ENCODE measurements at places on chromosomes 11 and 22. TPM values are rescaled to one million over a fixed set of nuclear protein-coding genes. Genes with fewer than 3 reads are reported as not detected.

DNA sequence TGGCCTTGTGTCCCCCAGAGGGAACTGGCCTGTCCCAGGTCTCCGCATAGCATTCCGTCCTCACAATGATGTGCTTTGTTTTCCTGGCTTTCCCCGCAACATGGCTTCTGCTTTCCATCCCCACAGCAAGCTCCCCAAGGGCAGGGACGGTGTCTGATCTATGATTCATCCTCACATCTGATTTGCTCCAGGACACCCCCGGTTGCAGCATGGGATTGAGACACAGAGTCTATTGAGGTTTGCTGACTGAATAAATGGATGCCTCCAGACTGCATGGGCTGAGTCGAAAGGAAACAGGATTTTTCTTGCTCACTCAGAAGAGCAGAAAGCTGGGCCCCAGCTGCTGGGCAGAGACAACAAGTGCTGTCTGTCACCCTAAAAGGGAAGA lies 40.2 kb downstream of the LMO1 start:
- DNase-seq: no peak

DNA sequence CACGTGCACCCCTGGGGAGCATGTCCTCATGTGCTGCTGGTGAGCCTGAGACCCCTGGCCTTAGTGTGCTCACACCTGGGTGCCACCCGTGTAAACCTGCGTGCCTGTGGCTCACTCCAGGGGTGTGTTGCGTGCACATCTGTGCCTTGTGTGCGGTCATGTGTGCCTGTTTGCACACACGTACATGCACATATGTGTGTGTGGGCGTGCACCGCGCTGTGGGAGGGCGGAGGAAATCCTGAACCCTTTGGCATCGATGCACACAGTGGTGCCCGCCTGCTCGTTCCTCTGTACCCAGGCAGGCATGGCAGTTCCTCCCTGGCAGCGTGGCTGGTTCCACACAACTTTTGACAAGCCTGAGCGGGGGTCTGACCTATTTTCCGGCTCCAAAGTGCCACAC lies 1181.9 kb downstream of the BRD1 start:
- DNase-seq: no peak

DNA sequence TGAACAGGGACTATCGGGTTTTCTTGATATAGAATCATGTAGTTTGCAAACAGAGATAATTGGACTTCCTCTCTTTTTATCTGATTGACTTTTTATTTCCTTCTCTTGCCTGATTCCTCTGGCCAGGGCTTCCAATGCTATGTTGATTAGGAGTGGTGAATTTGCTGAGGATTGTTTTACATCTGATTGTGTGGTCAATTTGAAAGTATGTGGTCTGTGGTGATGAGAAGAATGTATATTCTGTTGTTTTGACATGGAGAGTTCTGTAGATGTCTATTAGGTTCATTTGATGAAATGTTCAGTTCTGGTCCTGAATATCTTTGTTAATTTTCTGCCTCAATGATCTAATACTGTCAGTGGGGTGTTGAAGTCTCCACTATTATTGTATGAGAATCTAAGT lies 713.2 kb upstream of the CCDC179 start:
- DNase-seq: no peak

DNA sequence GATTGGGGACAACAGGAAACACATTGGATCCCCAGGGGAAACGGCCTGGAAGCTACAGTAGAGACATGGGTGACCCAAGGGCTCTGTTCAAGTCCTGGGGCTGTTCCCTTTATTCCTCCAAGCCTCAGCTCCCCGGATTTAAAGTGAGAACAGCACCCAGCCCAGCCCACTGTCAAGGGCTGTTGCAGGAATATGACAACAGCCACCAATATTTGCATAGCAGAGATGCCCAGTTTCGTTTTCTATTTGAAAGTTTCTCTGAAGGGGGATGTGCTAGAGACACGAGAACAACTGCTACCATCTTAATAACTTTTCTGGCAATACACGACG lies 81.1 kb upstream of the WNT7B start:
- DNase-seq: peak; percentile 58

GRCh38 chr22:36510966-36511881 lies 4.4 kb upstream of the FOXRED2 start:
- peak; percentile 62 for DNase-seq

- DNase-seq: no peak
These were observed 209.2 kb upstream of the SEZ6L start for GRCh38 chr22:25959818-25960774.

DNA sequence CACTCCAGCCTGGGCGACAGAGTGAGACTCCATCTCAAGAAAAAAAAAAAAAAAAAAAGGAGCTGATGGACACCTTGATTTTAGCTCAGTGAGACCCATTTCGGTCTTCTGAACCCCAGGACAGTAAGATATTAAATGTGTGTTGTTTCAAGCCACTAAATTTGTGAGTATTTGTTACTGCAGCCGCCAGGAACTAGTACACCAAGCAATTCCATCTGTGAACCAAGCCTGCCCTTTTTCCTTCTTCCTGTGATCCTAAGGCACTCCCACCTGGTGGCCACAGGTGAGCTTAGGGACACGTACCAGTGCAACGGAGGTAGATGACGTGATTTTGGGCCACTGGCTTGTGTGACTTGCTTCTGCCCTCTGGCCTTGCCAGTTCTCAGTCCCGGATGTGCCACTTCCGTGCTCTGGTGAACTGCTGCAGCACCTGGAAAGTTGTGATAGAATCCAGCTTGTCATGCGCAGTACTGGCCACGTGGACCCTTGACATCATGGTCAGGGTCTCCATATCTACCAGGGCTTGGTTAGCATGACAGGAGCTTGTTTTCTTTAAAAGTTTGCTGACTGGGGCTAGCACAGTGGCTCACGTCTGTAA lies 19.6 kb upstream of the ATXN10 start:
- DNase-seq: no peak

DNA sequence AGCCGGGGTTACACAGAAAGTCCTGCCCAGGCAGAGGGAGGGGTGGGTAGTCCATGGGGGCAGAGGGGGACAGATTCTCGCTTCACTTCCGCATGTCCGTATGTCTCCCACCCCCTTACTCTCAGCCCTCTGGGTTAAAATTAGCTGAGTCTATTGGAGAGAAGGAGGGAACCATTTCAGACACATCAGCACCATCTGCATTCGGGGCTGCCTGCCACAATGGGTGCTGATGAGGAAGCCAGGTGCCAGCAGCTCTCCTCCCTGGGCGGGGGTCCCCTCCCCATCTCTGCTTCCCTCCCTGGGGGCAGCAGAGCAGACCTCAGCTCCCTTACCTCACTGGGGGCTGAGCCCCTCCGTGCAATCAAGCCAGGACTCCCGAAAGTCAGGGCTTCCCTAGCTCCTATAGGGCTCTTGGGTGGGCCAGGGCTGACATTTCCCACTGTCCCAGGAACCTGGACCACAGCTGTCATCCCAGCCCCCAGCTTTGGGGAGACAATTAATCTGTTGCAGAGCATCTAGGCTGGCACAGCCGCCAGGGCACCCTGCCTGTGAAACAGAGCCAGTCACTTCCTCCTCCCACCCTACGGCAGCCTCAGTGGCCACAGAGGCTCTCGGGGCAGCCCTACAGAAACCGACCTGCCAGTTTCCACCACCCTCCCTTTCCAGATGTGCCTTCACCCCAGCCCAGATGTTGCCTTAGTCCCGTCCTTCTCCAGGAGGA lies 67.3 kb downstream of the PDE2A start:
- DNase-seq: no peak

GRCh38 chr11:27650988-27651387 lies 49.3 kb downstream of the BDNF start:
- no peak for DNase-seq

DNA sequence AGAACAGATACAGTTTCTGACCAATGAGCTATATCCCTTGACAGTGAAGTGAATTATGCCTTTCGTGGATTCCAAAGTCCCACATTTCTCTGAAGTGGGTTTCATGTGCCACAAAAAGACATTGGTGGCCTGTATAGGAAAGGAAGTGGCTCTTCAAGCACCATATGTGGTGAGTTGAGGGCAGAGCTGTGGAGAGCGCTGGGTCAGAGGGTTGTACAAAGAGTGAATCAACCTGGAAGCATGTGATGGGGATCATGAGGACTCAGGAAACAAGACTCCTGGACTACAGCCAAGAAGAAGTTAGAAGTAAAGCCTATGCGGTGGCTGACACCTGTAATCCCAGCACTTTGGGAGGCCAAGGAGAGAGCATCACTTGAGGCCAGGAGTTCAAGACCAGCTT lies 579 bp upstream of the SLC5A4 start:
- no peak for DNase-seq

GRCh38 chr11:70628176-70628854 lies 230.0 kb downstream of the CTTN start:
- no peak for DNase-seq

DNA sequence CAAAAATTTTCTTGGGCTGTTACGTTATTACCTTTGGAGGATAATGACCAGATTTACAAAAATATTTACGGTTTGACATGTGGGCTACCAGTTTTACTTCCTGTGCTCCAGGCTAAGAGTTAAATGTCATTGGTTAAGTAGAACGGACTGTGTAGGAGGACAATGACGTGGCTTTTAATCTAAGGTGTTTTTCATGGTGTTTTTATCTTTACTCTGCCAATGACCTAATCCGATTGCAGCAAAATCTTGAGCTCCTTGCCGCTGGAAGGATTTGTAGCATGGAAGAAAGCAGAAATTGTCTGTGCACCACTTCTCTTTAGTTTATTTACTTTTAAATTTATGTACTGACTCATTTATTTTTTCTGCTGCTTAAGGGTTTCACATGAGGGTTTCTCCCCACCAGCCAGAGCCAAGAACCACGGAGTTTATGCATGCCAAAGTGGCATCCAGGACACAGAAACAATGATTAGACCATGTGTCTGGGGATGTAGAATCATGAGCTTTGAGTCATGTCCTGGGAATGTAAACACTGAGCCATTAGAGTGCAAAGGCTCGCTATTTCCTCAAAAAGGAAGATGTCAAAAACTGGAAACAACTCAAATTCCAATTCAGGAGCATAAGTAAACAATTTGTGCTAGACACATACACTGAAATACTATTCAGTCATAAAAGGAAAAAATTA lies 1.9 kb upstream of the CARD16 start:
- no peak for DNase-seq

- no peak for DNase-seq
These were observed 955.6 kb downstream of the OPCML start for GRCh38 chr11:132576706-132577105.

GRCh38 chr11:61494381-61494961 lies 14.1 kb upstream of the LRRC10B start:
- DNase-seq: no peak

GRCh38 chr11:14645015-14645912 lies 1.7 kb downstream of the PDE3B start:
- peak; percentile 21 for DNase-seq

- no peak for DNase-seq
These were observed 873 bp downstream of the GPHA2 start for GRCh38 chr11:64934682-64935358.

GRCh38 chr11:130131961-130132850 lies 27.4 kb upstream of the ST14 start:
- peak; percentile 83 for DNase-seq

GRCh38 chr22:19984851-19985811 lies 31.5 kb downstream of the ARVCF start:
- DNase-seq: no peak

DNA sequence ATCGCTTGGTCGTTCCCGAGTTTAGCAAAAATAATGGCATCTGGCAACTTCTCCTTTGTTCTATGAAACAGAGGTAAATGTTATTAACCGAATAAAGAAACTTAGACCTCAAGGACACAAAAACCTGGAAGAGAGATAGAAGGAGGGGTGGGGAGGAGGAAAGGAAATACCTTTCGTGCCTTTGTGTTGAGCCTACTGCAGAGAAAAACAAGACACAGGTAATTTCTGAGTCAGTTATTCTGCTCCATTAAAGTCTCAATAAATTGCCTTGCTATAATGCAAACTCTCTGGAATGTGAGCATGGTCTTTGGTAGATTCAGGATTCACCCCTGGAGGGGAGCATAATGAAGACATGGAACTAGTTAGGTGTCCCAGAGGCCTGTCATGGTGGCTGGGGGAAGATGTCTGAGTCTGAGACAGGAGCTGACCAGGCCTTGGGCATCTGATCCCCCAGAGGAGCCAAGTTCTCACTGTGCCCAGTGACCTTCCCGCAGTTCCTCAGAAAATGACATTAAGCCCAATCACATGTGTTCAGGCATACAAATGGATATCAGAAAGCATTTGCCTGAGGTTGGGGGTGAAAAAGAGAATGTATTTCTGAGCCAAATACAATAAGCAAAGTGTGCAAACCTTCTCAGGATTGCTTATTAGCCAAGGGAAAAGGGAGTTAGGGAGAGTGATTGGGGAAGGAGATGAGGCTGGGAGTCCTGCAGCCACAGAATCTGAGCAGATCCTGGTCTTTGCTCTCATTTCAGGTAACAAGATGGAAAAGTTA lies 72.6 kb upstream of the CADM1 start:
- no peak for DNase-seq

GRCh38 chr11:107804971-107805370 lies 53.6 kb downstream of the SLC35F2 start:
- no peak for DNase-seq

- DNase-seq: no peak
These were observed 100.7 kb downstream of the CELSR1 start for GRCh38 chr22:46436595-46437175.

DNA sequence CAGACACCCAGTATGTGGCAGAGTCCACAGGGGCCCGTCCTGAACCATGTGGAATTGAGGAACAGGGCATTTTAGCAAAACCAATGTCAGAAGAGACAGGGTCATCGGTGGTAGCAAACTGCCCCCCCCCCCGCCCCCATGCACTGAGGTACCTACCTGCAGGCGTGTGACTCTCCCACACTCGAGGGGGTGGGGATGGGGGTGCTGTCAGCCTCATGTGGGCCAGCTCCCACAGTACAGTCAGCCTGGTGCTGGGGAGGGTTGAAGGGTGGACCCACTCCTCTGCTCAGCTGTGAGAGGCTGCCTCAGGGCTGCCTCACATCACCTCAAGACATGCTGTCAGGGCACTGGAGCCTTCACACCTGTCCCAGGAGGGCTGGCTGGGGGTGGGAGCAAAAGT lies 10.7 kb upstream of the SUSD2 start:
- no peak for DNase-seq

GRCh38 chr11:33889821-33890378 lies 2.0 kb downstream of the LMO2 start:
- DNase-seq: no peak

The ENTHD1 gene
- not detected for polyA plus RNA-seq

The OR52A1 gene
- not detected for polyA plus RNA-seq

The FXYD2 gene
- not detected for polyA plus RNA-seq

The MYBPC3 gene
- polyA plus RNA-seq: not detected

The TEX54 gene
- polyA plus RNA-seq: not detected

The CD3E gene
- polyA plus RNA-seq: not detected

The APOBEC3F gene
- 3.8 TPM for polyA plus RNA-seq

The ZNF214 gene
- 2.5 TPM for polyA plus RNA-seq

The DMC1 gene
- polyA plus RNA-seq: not detected

The CTSW gene
- 0.68 TPM for polyA plus RNA-seq

The DDI1 gene
- not detected for polyA plus RNA-seq

The SMARCB1 gene
- 215 TPM for polyA plus RNA-seq

The GGA1 gene
- 99.4 TPM for polyA plus RNA-seq

The TRIM29 gene
- not detected for polyA plus RNA-seq

The SPON1 gene
- not detected for polyA plus RNA-seq

Data from SK-N-SH (cell line).